Head of caudate nucleus (tissue), 42 donors: ENCODE measurements at places on chromosomes 1 and 21.

DNA sequence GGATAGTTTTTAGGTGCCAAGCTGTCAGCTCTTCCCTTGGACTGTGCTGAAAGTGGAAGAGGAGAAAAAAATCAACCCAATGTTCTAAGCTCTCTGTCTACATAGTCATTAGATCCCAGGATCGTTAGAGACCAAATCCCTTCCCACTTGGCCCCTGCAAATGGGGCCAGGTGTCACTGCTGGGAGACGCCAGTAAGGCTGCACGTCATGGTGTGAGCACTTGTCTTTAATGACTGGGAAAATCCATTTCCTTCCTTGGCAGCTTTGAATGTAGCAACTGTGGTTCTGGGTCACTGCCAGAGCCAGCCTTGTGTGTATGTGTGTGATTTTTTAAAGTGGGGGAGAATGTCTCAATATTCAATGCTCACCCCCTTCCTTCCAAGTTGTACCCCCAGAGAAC lies 59.9 kb downstream of the MAN1C1 start:
- no peak for DNase-seq

- DNase-seq: no peak
Observed at GRCh38 chr1:243267471-243267880, 11.6 kb downstream of the SDCCAG8 start.

DNA sequence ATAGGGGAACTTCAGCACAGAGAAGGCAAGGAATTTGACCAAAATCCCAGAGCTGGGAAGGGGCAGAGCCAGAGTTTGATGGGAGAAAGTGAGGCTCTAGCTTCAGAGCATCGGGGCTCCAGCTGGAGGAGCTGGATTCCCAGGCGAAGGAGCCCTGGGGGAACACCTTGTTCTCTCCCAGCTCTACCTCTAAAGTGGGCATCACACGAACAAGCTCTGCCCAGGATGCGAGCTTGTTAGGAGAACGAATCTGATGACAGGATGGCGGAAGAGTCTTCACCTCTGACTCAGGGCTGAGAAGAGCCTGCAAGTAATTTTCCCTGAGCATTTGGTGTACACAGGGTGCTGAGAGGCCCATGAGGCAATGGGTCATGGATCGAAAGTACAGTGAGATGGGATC lies 22.0 kb downstream of the TNNT2 start:
- no peak for DNase-seq

GRCh38 chr1:106748606-106749005 lies 307.9 kb upstream of the PRMT6 start:
- DNase-seq: no peak

DNA sequence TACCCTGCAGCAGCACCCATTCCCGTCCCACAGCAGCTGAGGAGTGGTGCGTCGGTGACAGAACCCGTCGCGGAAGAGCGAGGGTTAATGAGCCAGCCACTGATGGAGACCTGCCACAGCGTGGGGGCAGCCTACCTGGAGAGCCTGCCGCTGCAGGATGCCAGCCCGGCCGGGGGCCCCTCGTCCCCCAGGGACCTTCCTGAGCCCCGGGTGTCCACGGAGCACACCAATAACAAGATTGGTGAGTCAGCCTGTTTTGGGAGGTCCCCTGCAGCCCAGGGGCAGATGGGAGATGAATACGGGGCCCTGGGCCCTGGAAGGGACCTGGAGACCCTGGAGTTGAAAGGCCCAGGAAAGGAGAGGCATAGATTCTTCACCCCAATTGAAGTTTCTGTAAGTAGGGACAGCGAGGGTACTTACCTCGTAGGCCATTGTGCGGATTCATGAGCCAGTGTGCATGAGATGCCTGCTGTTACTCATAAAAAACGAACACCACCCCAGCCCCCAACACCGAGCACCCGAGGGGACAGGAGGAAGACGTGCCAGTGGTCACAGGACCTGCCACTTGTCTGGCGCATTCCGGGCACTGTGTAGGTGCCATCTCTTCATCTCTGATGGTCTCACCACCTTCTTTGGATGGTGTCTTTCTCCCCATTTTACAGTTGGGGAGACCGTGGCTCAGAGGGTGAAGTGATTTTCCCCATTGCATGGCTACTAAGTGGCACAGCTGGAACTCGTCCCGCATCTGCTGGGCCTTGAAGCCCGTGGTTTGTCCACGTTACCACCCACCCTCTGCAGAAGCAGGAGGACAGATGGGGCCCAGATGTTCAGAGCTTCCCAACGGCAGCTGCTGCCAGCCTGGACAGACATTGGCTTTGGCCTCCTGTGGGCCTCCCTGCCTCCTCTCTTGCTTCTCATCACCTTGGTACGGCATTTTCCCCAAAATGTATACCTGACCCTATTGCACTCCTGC lies 28.3 kb upstream of the TNFRSF1B start:
- no peak for DNase-seq

DNA sequence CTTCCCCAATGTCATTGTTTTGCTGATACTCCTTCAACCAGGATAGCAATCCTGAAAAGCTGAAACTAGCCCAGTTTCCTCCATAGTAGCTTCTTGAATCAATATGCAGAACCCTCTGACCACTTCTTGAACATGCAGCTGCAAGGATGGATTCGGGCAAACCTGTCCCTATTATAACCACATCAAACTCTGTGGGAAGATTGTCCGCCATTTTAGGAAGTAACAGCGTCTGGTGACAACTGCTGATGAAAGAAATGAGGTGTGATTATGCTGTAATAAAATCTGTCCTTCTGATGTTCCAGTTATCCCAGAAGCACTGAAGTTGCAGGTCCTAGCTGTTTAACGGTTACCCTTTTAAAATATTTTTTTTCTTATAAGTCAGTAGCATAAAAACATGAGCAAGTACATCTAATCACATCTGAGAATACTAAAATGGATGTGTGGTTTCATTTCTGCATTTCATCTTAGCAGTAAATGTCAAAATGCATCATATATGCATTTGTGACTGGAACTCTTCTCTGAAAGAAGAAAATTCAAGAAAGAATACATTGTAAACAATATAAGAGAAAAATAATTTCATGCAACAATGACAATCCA lies 4.5 kb downstream of the CHML start:
- DNase-seq: no peak

- DNase-seq: no peak
Observed at GRCh38 chr1:201272799-201273198, 10.5 kb upstream of the PKP1 start.

DNA sequence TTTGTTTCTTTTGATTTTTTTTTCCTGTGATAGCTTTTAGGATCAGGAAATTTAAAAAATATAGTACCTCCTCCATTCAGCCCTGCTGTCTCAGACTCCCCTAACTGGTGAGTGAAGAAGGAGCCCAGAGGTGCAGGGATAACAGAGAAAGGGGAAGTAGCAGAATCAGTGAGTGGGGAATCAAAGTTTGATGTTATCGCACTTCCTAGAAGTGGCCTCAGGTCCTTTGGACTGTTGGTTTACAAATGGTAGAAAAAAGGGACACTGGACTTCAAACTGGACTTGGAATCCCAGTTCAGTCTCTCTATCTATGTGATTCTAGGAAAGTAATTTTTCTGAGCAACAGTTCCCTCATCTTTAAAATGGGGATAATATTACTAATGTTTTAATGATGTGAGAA lies 99.5 kb downstream of the FGGY start:
- no peak for DNase-seq
